Activated naive CD4-positive, alpha-beta T cell treated with Interleukin-2 at 50 U/mL for 16 hours (primary cell): ENCODE measurements at places on chromosomes 3 and 15.

- no peak for DNase-seq
These were observed 12.3 kb upstream of the TLE3 start for GRCh38 chr15:70109978-70110377.

DNA sequence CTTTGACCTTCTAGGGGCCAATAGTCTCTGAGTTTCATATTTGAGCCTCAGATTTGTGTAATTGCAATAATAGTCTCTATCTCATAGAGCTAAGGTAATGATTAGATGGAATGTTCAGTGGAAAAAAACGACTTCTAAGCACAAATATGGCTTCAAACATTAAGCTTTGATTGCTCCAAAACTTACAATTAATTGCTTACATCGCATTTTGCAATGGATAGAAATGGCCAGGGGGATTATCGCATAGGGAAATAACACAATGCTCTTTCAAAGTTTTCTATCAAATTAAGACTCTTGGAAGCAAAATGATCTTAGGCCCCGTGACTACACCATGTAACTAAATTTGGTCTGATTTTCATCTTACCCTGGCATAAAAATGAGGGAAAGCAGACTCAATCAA is 888.6 kb downstream of the AGBL1 start:
- no peak for DNase-seq

DNA sequence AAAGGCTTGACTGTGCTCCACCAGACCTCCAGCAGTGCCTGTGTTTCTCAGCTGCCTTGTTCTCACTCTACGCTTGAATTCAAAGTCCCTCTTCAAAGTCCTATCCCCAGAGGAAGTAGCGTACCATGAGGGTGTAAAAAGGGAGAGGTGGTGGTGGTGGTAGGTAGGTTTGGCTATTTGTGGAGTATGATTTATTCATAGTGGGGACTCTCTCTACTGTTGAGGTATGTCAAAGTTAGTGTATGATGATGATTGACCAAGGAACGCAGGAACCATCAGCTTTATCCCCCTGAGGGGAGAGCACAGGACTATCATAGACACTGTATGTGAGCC is 137.9 kb downstream of the GHSR start:
- DNase-seq = no peak

DNA sequence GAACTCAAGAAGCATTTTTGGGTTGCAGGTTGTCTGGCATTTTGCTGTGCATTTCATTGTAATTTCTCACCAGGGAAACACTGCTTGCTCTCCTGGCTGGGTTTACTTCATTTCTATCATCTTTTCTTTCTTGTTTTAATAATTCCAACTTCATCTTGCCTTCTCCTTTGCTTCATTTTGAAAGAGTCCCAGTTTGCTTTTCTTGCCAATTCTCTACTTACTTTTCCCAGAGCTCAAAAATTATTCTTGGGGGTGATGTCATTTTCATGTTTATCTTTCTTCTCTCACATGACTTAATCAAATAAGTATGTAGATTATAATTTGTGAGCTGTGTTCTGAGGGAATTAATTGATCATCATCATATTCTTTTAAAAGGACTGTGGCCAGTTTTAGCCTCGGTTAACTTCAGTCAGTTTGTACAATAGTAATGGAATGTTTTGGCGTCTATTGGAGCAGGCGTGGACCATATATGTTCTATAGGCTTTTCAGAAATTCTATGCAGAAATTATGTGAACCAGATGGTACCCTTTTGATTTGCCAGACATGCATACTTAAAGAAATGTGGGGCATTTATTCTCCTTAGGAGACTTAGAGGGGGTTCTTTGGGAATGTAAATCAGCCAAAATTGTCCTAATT is 30.1 kb downstream of the SH3GL3 start:
- DNase-seq = no peak

DNA sequence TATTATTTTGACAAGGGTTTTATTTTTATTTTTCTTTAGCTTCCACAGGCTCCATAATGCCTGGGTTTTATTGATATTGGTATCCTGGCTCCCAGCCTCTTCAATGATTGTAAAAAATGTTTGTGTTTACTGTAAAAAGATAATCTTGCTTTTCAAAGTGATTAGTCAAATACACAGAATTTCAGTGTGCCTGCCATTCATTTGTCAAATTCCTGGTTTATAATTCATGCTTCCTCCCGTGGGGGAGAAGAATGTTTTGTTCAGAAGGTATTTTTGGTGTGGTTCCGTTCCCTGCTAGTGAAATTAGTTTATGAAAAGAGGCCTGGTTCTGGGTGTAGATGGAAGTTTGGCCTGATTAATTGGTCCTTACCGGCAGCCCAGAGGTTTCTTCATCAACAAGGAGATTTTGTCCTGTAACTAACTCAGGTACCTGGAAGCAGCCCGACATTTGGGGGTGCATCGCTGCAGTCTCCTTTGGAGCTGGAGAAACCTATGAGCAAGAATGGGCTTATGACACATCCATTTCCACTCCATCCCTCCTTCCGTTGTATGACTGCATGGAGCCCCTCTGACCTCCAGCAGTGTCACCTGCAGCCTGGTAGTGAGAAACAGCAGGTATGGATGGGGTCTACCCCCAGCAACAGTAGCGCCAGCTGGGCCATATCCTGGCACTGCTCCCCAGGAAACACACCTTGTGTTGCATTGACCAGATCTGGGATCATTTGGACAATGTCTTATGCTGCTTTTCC is 101.5 kb downstream of the PGPEP1L start:
- no peak for DNase-seq

DNA sequence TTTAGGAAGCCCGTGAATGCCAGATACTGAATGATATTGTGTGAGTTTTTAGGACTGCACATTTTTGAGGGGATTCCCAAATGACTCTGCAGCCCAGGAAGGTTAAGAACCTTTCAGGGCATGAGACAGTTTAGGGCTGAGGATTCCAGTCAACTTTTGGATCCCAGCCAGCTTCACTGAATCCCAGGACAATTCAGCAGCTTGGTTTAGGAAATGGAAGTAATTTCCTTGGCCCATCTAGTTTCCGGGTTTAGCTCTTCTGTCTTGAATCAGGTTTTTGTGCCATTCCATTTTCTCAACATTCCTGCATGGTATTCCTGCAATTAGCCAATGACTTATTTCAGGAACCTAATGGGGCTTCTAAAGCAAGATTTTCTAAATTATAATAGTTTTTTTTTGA is 253.9 kb downstream of the LSAMP start:
- no peak for DNase-seq

- DNase-seq = no peak
These were observed 19.0 kb downstream of the SLCO3A1 start for GRCh38 chr15:91872356-91873137.

- DNase-seq = no peak
These were observed 212.5 kb downstream of the TCF12 start for GRCh38 chr15:57130956-57131355.
